ENCODE measurements at places on chromosomes 5 and 9. TPM values are rescaled to one million over a fixed set of nuclear protein-coding genes. Genes with fewer than 3 reads are reported as not detected.

- no peak for DNase-seq
Measured at GRCh38 chr5:428219-428618, 14.8 kb upstream of the EXOC3 start.

DNA sequence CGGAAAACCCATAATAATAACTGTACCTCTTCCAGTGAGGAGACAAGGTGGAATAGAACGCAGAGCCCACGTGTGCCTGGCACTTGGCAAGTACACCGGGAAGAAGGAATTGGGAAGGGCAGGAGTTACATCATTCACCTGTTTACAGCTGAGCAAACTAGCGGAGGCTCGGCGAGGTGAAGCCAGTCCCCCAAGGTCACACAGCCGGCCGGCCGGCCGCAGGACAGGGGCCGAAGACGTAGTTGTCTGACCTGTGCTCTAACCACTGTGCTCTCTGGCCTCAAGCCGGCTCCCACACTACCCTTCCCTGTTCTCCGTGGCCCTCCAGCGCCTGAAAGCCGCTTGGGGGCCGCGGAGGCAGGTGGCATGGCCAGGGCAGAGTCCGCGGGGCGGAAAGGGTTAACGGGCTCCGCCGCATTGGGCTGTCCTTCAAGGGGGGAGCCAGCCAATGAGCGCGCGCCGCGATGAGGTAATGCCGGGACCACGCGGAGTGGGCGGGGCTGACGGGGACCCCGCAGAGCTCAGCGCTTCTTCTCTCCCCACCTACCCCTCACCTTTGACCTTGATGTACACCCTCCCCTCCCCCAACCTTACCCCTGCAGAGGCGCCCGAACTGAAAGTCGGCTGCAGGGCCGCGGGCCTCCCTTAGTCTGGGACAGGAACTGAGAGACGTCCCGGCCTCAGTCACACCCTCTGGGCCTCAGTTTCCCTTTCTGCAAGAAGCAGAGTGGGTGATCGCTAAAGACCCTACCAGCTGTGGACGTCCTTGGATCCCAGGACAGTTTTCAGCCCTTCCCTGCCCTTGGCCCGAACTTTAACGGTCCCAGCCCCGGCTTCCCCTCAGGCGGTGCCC is 125.1 kb downstream of the C9orf50 start:
- DNase-seq, result peak; percentile 96

DNA sequence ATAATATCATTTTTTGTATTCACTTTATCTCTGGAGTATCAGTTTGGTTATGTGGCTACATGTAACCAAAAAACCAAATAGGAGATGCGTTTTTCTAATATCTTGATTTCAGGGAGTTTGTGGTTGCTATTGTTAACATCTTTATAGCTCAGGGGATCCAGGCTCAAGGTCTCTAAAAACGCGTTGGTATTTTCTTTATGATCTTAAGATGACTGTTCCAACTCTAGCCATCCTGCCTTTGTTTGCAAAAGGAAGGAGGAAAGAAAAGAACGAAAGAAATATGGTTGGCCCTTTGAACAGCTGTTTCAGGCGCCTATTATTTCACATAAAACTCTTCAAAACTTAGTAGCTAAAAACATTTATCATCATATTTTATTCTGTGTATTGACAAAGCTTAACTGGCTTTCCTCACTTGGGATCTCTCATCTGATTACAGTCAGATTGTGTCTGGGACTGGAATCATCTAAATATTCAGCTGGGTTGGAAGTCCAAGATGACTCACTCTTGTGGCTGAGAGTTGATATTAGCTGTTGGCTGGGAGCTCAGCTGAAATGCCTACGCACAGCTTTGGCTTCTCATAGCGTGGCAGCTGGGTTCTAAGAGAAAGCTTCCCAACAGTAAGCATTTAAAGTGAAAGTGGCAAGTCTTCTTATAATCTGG is 60.1 kb downstream of the FAM174A start:
- DNase-seq, result no peak

- DNase-seq, result no peak
Measured at GRCh38 chr9:137621131-137621757, 2.4 kb downstream of the EHMT1 start.

DNA sequence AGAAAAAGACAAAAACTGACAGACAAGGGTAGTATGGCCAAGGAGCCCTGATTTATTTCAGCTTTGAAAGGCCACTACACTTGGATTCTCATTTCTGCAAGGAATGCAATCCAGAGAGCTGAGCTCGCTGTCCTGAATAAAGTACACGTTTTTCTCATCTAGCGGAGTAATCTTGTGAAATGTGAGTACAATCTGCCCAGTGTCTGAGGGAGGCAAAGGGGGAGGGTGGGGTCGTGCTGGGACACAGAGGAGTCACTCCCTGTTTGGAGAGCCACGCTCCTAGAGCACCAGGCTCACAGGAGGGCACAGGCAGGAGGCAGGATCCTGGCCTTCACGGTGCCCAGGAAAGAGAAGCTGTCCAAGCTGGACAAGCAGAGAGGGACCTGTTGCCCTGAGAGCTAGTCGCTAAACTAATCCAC is 51.0 kb upstream of the IFNK start:
- DNase-seq, result peak; percentile 68

- no peak for DNase-seq
Measured at GRCh38 chr9:111483439-111483857, 735 bp downstream of the ECPAS start.

DNA sequence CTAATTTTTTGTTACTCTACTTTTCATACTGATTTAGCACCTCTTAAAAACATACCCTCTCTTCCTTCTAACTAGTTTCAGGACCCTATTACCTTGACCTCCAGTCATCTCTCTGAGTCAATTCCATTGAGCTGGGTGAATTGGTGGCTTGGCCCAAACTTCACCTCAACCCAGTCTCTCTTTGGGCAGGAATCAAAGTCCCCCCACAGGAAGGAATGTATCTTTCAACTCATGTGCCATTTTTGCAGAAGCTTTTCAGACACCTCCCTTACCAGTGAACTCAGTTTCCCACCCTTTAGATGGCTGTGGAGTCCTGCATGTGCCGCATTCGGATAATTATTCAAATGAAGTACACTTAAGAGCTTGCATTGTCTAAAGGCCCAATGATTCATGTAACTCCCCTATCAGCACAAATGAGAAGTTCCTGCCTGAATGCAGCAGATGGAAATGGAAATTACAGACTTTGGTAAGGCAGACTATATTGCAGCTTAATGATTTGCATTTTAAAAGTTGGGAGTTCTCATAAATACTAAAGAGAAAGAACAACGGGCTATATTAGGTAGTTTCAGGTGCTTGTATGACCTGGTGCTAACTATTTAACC is 693.5 kb downstream of the PTPRD start:
- no peak for DNase-seq

Gene REEP2
- total RNA-seq, result 27.5 TPM

- DNase-seq, result no peak
Measured at GRCh38 chr9:5478206-5478605, 27.9 kb downstream of the CD274 start.

GRCh38 chr5:143401227-143402016 is 2.1 kb downstream of the NR3C1 start:
- DNase-seq, result no peak

Measured in right atrium auricular region (tissue), 2 donors.